Prostate gland (tissue), 2 donors: ENCODE measurements at places on chromosomes 6 and 20. TPM values are rescaled to one million over a fixed set of nuclear protein-coding genes. Genes with fewer than 3 reads are reported as not detected.
A peak's percentile ranks its signal among the peaks of the same experiment; 100 is the strongest.

GRCh38 chr6:42276034-42276890 is 58.6 kb upstream of the MRPS10 start:
- peaks cover 12% of the 10 kb centered on the region for H3K4me1 ChIP-seq
- peak overlapping the region; percentile 23 for H3K27ac ChIP-seq
- H3K4me3 ChIP-seq: no peak overlapping the region
- no peaks in the 10 kb centered on the region for H3K27me3 ChIP-seq

DNA sequence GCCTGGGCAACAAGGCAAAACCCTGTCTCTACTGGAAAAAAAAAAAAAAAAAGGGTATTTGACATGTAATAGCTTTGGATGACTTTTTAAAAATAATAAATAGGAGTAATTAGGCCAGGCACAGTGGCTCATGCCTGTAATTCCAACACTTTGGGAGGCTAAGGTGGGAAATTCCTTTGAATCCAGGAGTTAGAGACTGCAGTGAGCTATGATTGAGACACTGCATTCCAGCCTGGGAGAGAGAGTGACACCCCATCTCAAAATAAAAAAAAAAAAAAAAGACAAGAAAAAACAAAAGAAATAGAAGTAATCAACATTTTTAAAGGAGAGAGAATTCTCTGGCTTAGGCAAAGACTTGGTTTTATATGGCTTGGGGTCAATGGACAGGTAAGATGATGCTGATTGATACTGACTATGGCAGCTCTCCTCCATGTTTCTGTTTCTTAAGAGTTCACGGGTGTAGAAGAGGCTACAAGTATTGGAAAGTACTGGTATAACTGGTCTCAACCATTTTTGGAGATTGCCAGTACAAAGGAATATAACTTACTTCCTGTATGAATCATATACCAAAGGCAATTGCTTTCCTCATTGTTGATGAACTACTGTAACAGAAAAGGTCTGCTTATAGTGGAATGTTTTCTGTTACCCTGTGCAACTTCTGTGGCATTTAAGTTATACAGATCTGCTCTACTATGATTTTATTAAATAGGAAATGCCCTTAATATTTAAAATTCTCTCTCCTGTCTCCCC is 10.1 kb downstream of the MAP3K5 start:
- no peak overlapping the region for H3K27ac ChIP-seq
- no peaks in the 10 kb centered on the region for H3K27me3 ChIP-seq
- no peak for DNase-seq
- H3K4me1 ChIP-seq: peaks cover 9% of the 10 kb centered on the region

The TREML2 gene
- not detected for total RNA-seq

The NKX2-2 gene
- total RNA-seq: not detected

DNA sequence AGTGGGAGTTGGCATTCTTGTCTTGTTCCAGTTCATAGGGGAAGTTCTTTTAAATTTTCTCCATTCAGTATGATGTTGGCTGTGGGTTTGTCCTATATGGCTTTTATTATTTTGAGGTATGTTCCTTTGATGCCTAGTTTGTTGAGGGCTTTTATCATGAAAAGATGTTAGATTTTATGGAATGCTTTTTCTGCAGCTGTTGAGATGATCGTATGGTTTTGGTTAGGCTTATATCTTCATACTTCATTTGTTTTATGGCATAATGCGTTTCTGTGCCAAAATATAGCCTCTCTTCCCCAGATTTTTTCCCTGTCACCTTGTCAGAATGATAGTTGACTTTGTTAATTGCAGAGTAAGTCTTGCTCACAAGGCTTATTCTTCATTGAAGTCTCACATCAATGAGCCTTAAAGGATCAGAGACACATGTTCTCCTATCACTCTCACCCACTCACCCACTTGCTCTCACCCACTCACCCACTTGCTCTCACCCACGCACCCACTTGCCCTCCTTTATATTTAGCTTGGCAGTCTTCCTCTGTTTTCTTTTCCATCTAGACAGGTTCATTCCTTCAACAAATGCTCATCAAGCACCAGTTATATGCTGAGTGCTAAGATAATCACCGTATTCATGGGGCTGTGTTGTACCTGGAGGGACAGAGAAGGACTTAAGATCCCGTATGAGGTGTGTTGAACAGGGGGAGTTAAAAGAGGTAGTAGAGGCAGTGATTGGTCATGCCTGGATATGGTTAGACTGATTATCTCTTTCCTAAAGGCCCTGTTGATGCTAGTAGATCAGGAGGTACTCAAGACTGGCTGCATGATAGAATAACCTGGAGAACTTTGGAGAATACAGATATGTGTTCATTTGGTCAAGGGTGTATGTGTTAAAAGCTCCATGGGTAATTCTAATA is 19.3 kb downstream of the UST start:
- no peak overlapping the region for H3K27ac ChIP-seq
- no peak overlapping the region for H3K4me3 ChIP-seq
- no peaks in the 10 kb centered on the region for H3K27me3 ChIP-seq
- no peak for DNase-seq
- H3K4me1 ChIP-seq: no peaks in the 10 kb centered on the region

DNA sequence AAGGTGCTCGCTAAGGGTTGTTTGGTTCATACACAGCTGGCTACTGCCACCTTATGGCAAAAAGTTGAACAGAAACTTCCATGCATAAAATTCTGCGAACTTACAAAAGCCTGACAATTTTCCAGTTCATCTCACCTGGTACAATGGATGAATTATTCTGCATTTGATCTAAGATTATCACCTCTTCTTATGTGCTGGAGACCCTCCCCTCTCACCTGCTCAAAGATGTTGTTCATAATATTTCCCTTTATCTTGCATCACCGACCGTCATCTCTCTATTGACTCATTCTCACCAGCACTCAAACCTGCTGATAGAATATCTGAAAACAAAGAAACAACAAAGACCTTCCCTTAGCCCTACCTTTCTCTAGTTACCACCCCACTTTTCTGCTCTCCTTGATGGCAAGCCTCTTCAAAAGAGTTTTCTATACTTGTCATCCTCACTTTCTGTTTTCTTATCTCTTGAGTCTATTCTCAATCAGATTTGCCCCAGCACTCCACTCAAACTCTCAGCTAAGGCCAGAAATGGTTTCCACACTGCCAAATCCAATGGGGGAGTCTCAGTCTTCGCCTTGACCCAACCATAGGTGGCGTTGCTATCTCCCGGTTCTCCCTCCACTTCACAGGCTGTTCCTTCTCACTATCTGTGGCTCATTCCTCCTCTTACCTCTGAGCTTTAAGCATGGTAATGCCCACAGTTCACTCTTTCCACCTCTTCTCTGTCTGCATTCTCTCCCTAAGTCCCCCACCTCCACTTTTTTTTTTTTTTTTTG is 25.8 kb downstream of the SNRNP48 start:
- H3K36me3 ChIP-seq: no peaks in the 10 kb centered on the region
- H3K27me3 ChIP-seq: no peaks in the 10 kb centered on the region
- DNase-seq: peak; percentile 48
- H3K4me3 ChIP-seq: no peak overlapping the region
- H3K27ac ChIP-seq: no peak overlapping the region

DNA sequence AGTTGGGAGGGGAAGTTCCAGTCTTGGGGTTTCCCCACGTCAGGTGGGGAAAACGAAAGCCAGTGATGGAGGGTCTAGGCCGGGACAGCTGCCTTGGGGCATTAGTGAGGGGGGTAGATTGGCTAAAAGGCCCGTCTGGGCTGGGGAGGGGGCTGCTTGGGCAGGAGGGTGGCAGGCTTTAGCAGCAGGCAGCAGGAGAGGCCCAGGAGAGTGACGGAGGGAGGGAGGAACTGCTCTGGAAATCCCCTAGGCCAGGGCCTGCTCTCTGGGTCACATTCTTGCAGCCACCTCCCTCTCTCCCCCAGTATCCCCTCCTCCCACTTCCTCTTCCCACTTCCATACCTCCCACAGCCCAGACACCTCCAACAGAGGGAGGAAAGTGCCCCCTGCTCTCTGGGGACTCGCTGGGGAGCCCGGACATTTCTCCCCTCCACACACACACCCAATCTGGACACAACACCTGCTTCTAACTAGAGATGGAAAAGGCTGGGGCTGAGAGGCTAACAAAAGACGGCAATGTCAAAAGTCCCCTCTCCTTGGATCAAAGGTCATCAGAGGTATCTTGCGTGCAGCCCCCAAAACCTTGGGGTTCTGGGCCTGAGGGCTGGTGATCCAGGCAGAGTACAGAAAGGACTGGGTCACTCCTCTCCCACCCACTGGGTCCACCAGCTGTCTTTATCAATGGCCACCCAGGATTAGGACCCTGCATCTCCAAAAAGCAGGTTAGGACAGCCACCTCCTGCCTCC is 1.8 kb downstream of the NFKBIE start:
- H3K4me3 ChIP-seq: peak overlapping the region; percentile 73
- no peak overlapping the region for H3K27ac ChIP-seq
- H3K36me3 ChIP-seq: no peaks in the 10 kb centered on the region

The GRM4 gene
- total RNA-seq: 4.4 TPM

The VSTM2L gene
- 31.3 TPM for total RNA-seq

GRCh38 chr6:87907521-87907920 is 140.1 kb upstream of the SPACA1 start:
- no peaks in the 10 kb centered on the region for H3K4me1 ChIP-seq
- DNase-seq: no peak
- H3K27me3 ChIP-seq: no peaks in the 10 kb centered on the region
- H3K36me3 ChIP-seq: no peaks in the 10 kb centered on the region
- no peak overlapping the region for H3K27ac ChIP-seq

The RAD21L1 gene
- total RNA-seq: not detected

The GPX5 gene
- not detected for total RNA-seq

- H3K4me3 ChIP-seq: no peak overlapping the region
- no peak for DNase-seq
- H3K27me3 ChIP-seq: no peaks in the 10 kb centered on the region
- H3K27ac ChIP-seq: no peak overlapping the region
- no peaks in the 10 kb centered on the region for H3K4me1 ChIP-seq
- no peaks in the 10 kb centered on the region for H3K36me3 ChIP-seq
Observed at GRCh38 chr6:161618831-161619454, 345.1 kb upstream of the AGPAT4 start.

The LAMA5 gene
- total RNA-seq: 170 TPM

DNA sequence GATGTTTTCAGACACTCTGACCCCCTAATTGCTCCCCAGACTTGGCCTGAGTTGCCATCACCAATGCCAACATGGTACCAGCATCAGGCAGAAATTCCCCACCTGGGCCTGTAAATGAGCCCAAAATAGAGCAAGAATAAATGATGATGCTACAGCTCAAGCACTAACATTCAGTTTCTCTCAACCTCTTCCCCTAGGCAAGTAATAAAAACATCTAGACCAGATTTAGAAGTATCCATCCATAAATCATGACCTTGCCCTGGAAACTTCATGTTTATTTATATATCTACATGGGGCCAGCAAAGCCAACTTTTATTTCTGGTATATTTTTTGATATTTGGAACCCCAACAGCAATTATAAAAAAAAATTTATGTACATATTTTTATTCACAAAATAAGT is 221.4 kb upstream of the PLN start:
- no peak for DNase-seq
- no peak overlapping the region for H3K27ac ChIP-seq
- no peak overlapping the region for H3K4me3 ChIP-seq
- no peaks in the 10 kb centered on the region for H3K4me1 ChIP-seq
- H3K36me3 ChIP-seq: no peaks in the 10 kb centered on the region

The METTL24 gene
- total RNA-seq: 3.0 TPM

GRCh38 chr20:39602649-39603048 is 640.5 kb downstream of the DHX35 start:
- no peak overlapping the region for H3K27ac ChIP-seq
- DNase-seq: no peak
- no peak overlapping the region for H3K4me3 ChIP-seq
- no peaks in the 10 kb centered on the region for H3K4me1 ChIP-seq

- H3K4me3 ChIP-seq: peak overlapping the region; percentile 70
- no peaks in the 10 kb centered on the region for H3K27me3 ChIP-seq
- peaks cover 11% of the 10 kb centered on the region for H3K4me1 ChIP-seq
Observed at GRCh38 chr20:35772563-35773058, 796 bp downstream of the PHF20 start.

DNA sequence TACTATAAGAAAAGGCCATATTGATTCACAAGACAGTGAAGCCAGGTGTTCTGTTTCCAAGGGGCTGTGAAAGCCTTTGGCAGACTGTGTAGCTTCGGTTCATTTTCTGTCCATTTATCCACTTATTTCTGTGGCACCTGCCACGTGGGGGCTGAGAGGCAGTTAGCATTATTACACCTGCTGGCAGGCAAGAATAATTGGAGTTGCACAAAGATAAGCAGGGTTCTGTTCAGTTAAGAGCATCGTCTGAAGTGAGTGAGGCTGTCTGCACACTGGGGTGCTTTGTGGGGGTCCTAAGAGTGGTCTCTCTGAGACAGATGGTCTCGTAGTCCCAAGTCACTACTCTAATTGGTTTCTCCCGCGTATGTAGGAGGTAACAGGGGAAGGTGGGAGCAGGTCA is 60.6 kb upstream of the CCN6 start:
- no peak for DNase-seq
- no peaks in the 10 kb centered on the region for H3K27me3 ChIP-seq
- H3K4me3 ChIP-seq: no peak overlapping the region

DNA sequence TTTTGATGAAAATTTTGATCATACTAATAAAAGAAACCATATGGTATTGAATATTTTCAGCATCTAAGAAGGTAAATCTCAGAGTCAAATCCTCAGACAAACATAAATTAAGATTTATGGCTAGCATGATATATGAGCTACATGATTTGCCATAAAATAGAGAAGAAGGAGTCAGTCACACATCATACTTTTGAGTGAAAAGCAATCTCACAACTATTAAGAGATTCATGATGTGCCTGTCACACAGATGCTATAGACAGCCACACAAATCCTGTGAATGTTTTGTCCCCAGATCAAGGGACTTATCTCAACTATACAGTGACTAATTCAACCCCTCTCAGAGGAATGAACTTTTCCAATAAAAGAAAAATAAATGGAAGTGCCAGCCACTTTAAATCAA is 85.7 kb downstream of the BTBD9 start:
- H3K4me1 ChIP-seq: no peaks in the 10 kb centered on the region
- DNase-seq: no peak
- H3K36me3 ChIP-seq: no peaks in the 10 kb centered on the region
- H3K4me3 ChIP-seq: no peak overlapping the region
- no peaks in the 10 kb centered on the region for H3K27me3 ChIP-seq

The POM121L2 gene
- 0.62 TPM for total RNA-seq

DNA sequence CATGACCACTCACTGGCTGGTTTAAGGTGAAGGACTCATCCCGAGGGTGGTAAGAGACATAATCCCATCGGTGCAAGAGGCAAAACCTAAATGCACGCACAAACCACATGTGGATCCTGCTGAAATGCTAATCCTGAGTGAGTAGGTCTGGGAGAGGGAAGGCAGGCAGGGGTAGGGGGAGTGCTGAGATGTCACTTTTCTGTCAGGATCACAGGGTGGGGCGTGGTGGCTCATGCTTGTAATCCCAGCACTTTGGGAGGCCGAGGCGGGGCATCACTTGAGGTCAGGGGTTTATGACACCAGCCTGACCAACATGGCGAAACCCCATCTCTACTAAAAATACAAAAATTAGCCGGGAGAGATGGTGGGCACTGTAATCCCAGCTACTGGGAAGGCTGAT is 97.7 kb upstream of the SRSF6 start:
- no peak overlapping the region for H3K27ac ChIP-seq
- no peak for DNase-seq
- H3K27me3 ChIP-seq: no peaks in the 10 kb centered on the region
- H3K4me1 ChIP-seq: no peaks in the 10 kb centered on the region
- H3K36me3 ChIP-seq: no peaks in the 10 kb centered on the region
- H3K4me3 ChIP-seq: no peak overlapping the region

GRCh38 chr6:28953039-28953584 is 29.3 kb upstream of the TRIM27 start:
- no peaks in the 10 kb centered on the region for H3K4me1 ChIP-seq
- H3K4me3 ChIP-seq: peak overlapping the region; percentile 2
- H3K36me3 ChIP-seq: no peaks in the 10 kb centered on the region
- no peak for DNase-seq
- no peaks in the 10 kb centered on the region for H3K27me3 ChIP-seq
- H3K27ac ChIP-seq: no peak overlapping the region

The FAM184A gene
- 7.6 TPM for total RNA-seq

- no peaks in the 10 kb centered on the region for H3K27me3 ChIP-seq
- no peak for DNase-seq
- H3K36me3 ChIP-seq: no peaks in the 10 kb centered on the region
Observed at GRCh38 chr6:53464927-53465460, 79.9 kb downstream of the GCLC start.
